ENCODE measurements at places on chromosomes 3 and 15. TPM values are rescaled to one million over a fixed set of nuclear protein-coding genes. Genes with fewer than 3 reads are reported as not detected.

GRCh38 chr15:49232236-49232806, 62.3 kb downstream of the GALK2 start:
- H3K27me3 ChIP-seq: no peaks in the 10 kb centered on the region
- peaks cover 58% of the 10 kb centered on the region for H3K36me3 ChIP-seq
- H3K4me1 ChIP-seq: peaks cover 25% of the 10 kb centered on the region
- no peak for DNase-seq

DNA sequence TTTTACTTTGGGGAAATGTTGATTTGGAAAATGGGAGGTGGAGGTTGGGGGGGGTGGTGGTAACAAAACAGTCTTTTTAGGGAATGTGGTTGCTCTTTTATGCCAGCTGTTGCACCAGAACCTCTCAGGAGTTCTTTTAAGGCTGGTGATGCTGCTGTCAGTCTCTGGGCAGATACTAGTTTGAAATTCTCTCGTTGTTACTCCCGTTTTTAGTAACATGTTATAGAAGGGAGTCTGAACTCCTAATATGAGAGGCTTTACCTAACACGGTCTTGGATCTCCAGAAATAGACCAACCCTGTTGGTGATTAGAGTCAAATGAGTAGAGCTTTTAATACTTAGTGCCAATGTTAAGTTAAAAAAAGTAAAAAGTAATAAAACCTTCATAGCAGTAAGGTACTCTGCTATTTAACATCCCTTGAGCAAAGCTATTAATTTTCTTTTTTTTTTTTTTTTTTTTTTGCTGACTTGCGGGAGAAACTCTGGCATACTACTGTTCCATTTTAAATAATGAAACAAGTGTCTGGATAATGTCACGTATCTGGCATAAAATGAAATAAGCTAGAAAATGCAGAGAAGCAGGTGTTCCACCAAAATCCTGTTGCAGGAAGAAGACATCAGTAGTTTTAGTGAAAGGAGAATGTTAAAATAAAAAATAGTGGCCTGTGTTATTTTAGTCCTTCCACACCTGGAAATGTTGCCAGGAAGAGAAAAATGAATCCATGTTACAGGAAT, 156.7 kb downstream of the CACNA1D start:
- H3K4me1 ChIP-seq: no peaks in the 10 kb centered on the region
- no peak overlapping the region for H3K4me3 ChIP-seq
- no peak for DNase-seq
- H3K27ac ChIP-seq: no peak overlapping the region

GRCh38 chr15:68201879-68202261, 3.3 kb downstream of the CALML4 start:
- no peaks in the 10 kb centered on the region for H3K4me1 ChIP-seq
- H3K4me3 ChIP-seq: no peak overlapping the region
- H3K27ac ChIP-seq: no peak overlapping the region
- H3K36me3 ChIP-seq: peaks cover 2% of the 10 kb centered on the region

DNA sequence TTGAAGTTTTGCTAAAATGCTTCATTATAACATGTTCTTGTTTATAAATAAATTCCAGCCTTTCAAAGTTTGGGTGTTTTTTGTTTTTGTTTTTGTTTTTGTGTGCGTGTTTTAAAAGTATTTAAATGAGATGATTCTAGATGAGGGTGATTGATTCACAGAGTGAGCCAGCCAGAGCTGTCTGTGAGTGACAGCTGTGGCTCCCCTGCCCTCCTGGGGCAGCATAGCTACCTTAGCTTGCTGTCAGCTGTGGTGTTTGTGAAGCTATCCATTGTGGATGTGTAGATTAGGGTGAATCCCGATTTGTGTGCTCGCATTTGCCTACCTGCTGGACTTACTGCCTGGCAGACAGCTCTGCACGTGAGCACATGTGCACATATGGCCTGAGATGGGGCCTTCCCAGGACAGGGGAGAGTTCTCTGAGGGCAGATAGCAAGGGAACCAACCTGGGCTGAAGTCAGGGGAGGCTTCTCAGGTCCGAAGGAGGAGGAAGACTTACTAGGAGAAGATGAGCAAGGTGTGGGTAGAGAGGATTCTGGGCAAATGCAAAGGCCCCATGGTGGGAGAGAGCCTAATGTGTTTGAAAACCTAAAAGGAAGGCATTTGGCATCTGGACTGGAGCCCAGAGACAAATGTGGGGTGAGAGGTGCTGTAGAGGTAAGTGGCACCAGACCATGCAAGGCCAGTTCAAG, 124.2 kb downstream of the EEFSEC start:
- no peaks in the 10 kb centered on the region for H3K36me3 ChIP-seq
- H3K27me3 ChIP-seq: no peaks in the 10 kb centered on the region
- no peak overlapping the region for H3K27ac ChIP-seq
- H3K4me1 ChIP-seq: peaks cover 4% of the 10 kb centered on the region
- no peak overlapping the region for H3K4me3 ChIP-seq

DNA sequence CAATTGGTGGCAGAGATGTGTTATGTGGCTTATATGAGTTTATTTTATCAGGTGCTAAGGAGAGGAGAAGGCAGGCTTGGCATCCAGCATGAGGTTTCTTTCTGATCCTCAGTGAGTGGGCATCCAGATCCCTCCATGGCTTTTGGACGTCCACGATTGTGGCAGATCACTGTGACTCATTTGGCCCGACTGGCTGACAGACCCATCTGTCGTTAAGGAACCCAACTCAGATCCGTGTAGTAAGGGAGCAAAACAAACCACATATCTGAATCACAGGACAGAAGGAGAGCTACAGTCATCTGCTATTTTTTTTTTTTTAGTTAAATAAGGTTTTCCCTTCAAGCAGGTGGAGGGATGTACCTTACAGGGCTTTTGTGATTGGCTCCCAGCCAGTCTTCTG, 197.0 kb upstream of the KCNH8 start:
- H3K27ac ChIP-seq: no peak overlapping the region
- H3K4me1 ChIP-seq: no peaks in the 10 kb centered on the region
- no peak for DNase-seq
- no peaks in the 10 kb centered on the region for H3K36me3 ChIP-seq
- no peak overlapping the region for H3K4me3 ChIP-seq
- peaks cover 8% of the 10 kb centered on the region for H3K27me3 ChIP-seq

The CAV3 gene
- not detected for total RNA-seq

GRCh38 chr3:42176242-42177034, 85.3 kb downstream of the TRAK1 start:
- peaks cover 24% of the 10 kb centered on the region for H3K4me1 ChIP-seq
- no peak for DNase-seq
- H3K27ac ChIP-seq: no peak overlapping the region
- H3K4me3 ChIP-seq: no peak overlapping the region
- no peaks in the 10 kb centered on the region for H3K27me3 ChIP-seq

- no peak overlapping the region for H3K27ac ChIP-seq
- H3K27me3 ChIP-seq: no peaks in the 10 kb centered on the region
- no peaks in the 10 kb centered on the region for H3K4me1 ChIP-seq
- H3K36me3 ChIP-seq: no peaks in the 10 kb centered on the region
- no peak for DNase-seq
Measured at GRCh38 chr3:157844800-157845565, 261.2 kb downstream of the SHOX2 start.

GRCh38 chr3:186790261-186790981, 7.0 kb downstream of the EIF4A2 start:
- peaks cover 31% of the 10 kb centered on the region for H3K27me3 ChIP-seq
- H3K27ac ChIP-seq: peak overlapping the region; percentile 100
- DNase-seq: no peak
- H3K4me3 ChIP-seq: peak overlapping the region; percentile 30

DNA sequence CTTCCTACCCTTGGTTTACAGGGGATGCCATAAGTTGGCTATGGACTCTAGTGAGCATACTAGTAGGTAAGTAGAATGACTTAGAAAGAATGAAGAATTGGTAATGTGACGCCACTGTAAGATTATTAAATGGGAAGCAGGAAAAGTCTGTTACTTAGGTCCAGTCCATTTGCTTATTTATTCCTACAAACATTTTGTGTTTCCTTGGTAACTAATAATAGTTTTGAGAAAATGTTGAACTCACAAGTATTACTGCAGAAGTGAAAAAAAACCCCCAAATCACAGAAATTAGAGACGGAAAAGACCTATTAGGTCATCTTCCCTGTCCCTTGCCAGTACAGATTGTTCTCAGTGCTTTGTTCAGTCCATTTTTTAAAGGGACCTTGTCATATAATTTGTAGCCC, 63.5 kb downstream of the CMSS1 start:
- H3K36me3 ChIP-seq: peaks cover 24% of the 10 kb centered on the region
- H3K4me1 ChIP-seq: peaks cover 30% of the 10 kb centered on the region
- H3K27ac ChIP-seq: no peak overlapping the region
- peaks cover 5% of the 10 kb centered on the region for H3K27me3 ChIP-seq
- H3K4me3 ChIP-seq: no peak overlapping the region

DNA sequence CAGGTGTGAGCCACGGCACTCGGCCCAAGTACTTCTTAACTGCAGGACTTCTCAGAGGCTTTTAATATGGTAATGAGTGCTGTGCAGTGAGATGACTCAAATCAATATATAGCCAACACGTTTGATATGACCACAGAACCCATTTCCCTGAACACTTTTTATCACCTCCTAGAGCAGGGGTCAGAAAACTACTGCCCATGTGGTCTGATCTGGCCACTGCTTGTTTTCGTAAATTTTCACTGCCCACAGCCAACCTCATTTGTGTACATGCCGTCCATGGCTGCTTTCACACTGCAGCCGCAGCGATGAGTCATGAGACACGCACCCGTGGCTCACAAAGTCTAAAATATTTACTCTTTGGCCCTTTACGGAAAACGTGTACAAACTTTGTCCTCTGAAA, 179.2 kb downstream of the RORA start:
- no peak overlapping the region for H3K27ac ChIP-seq
- H3K4me3 ChIP-seq: no peak overlapping the region
- H3K27me3 ChIP-seq: peaks cover 8% of the 10 kb centered on the region
- no peaks in the 10 kb centered on the region for H3K4me1 ChIP-seq
- no peak for DNase-seq
- H3K36me3 ChIP-seq: no peaks in the 10 kb centered on the region

- no peaks in the 10 kb centered on the region for H3K4me1 ChIP-seq
- no peak overlapping the region for H3K27ac ChIP-seq
- H3K4me3 ChIP-seq: no peak overlapping the region
- no peaks in the 10 kb centered on the region for H3K27me3 ChIP-seq
Measured at GRCh38 chr3:100231668-100232067, 29.1 kb upstream of the TBC1D23 start.

The PEX11A gene
- 4.0 TPM for total RNA-seq

DNA sequence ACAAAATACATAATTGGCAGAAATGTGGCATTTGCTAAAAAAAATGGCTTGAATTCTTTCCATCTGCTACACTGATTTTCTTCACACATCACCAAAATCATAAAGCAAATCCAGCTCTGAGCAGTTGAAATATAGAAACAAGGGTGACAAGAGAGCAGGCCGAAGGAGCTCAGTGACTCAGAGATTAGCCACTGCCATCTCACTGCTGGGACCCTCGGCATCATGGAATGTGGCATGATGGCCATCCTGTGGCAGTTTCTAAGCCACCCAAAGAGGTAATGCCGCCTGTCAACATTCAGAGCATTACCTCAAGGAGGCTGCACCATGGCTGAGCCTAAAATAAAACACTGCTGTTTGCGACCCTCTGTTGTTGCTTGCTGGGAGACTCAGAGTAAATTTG, 80.5 kb upstream of the OSBPL11 start:
- H3K27me3 ChIP-seq: no peaks in the 10 kb centered on the region
- no peaks in the 10 kb centered on the region for H3K4me1 ChIP-seq
- H3K36me3 ChIP-seq: no peaks in the 10 kb centered on the region
- no peak for DNase-seq
- H3K4me3 ChIP-seq: no peak overlapping the region

All from activated naive CD8-positive, alpha-beta T cell treated with anti-CD3 and anti-CD28 coated beads for 36 hours (primary cell).